ENCODE measurements at places on chromosomes 1 and 21. TPM values are rescaled to one million over a fixed set of nuclear protein-coding genes. Genes with fewer than 3 reads are reported as not detected.

- no peak for DNase-seq
Observed at GRCh38 chr1:97832481-97832880, 88.4 kb downstream of the DPYD start.

GRCh38 chr1:109488201-109488600, 4.5 kb downstream of the ATXN7L2 start:
- DNase-seq = no peak

- DNase-seq = no peak
Observed at GRCh38 chr1:207112616-207113296, 8.7 kb downstream of the C4BPA start.

BGLAP gene
- 0.93 TPM for total RNA-seq

LDLRAD2 gene
- total RNA-seq = 0.09 TPM

GRCh38 chr1:108817016-108817415, 39.9 kb downstream of the AKNAD1 start:
- peak; percentile 7 for DNase-seq

GRCh38 chr1:109803901-109804331, 40.2 kb upstream of the EPS8L3 start:
- DNase-seq = peak; percentile 11

PGM1 gene
- 55.6 TPM for total RNA-seq

DNA sequence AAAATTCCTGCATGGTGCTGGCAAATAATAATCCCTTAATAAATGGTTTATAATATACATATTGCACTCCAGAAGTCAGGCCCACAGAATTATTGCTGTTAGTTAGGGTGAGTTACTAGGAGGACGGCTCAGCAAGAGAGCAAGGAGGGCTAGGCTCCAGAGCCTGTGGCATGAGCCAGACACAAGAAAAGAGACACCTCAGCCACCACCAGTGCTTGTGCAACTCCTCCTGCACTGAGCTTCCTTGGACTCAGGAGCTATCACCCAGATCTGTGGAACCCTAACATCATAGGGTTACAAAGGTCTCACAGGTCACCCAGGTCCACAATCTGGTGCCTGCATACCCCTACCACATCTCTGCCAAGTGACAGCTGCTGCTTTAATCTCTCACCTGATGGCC, 12.8 kb upstream of the LRRC8D start:
- no peak for DNase-seq

DNA sequence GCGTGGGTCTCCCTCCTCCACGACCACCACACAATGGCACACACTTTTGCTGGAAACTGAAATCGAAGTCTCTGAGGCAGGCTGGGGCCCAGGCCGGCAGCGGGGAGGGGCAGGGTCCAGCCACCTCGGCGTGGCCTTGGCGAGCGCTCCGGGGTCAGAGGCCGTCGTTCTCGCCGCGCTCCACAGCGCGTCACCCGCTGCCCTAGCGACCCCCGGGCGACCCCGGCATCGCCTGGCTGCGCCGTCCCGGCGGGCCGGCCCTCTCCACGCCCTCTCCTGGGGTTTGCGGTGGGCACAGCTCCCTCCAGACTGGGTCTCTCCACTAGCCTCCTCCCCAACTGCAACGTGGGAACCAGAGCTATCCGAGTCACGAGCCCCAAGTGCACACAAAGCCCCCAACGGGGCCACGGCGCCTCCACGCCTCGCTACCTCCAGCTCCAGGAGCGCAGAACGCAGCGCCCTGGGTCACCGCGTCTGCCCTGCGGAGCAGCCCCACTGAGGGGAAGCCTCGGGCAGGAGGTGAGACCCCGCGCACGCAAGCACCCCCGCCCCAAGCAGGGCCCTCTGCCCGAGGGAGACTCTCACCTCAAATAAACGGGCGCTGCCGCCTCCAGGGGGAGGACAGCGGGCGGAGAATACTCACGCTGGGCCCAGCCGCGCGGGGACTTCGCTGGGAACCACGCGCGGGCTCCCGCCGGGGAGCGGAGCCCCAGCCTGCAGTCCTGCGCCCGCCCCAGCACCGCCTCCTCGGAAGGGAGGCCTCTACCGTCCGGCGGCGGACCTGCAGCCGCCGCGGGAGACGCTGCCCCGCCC, 134.0 kb upstream of the BARHL2 start:
- DNase-seq = peak; percentile 77

WDR64 gene
- total RNA-seq = not detected

- DNase-seq = no peak
Observed at GRCh38 chr1:214494706-214495105, 56.7 kb downstream of the PTPN14 start.

DNA sequence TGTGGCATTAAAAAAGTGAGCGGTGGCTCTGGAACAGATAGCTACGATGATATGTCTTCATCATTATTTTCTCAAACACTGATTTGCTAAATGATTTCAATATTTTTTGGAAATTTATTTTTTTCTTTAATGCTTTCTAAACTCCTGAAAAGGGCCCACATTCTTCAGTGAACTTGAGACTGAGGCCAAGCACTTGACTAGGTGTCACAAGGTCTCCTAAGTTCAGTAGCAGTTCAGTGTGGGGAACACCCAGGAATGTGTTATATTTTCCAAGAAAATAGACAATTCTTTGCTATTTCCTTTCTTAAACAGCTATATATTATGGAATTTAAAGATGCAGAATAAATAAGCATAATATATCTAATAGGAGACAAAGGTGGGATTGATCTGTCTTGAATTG, 850.9 kb downstream of the USP25 start:
- no peak for DNase-seq

- no peak for DNase-seq
Observed at GRCh38 chr1:118905196-118905595, 82.9 kb downstream of the TBX15 start.

GRCh38 chr1:93989601-93990000, 80.4 kb upstream of the GCLM start:
- no peak for DNase-seq

DNA sequence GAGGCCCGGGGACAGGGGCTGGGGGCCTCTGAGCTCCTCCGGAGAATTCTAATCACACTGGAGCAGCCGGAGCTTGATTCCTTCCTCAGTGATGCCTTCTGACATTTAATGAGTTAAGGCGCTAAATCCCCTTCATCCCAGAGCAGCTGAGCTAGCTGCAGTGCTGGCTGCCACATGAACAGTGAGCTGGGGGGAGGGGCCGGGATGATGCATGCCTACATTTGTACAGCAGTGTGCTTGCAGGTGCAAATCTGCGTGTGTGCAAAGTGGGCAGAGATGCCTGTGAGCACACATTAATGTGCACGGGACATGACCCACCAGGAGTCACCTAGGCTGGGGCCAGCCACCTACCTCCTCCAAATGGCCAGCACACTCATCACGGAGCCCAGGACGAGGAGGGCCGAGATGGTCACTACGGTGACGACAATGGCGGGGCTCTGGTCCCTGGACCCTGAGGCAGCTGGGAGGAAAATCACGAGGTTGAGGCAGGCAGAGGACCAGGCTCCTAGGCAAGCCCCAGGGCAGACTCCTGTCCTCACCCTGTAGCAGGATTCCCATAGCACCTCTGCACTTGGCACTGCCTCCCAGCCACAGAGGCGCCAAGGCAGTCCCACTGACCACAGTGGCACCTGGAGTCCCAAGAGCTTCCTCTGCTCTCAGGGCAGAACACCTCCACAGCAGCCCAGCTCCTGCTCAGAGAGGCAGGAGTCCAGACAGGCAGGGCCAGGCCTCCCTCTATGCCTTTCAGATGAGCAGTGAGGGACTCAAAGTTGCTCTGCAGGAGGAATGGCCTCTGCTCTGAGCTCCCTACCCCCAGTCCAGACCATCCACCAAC, 34.7 kb downstream of the CDCA8 start:
- no peak for DNase-seq

GRCh38 chr1:112344754-112345423, 51.1 kb upstream of the CTTNBP2NL start:
- no peak for DNase-seq

DNA sequence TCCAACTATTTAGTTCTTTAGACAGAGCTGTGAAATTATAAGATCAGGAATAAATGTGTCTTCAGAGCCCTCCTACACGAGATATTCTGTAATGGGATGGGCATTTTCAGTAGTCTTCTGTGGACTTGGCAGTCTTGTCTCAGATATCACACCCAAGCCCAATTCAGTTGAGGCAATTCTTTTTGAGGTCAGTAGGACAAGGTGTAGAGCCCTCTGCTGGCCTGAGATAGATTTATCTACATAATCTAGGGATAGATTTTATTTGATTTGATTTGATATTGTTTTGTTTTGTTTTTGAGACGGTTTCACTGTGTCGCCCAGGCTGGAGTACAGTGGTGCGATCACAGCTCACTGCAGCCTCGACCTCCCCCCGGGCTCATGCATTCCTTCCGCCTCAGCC, 77.5 kb downstream of the FMN2 start:
- no peak for DNase-seq

OR2L8 gene
- total RNA-seq = not detected

- DNase-seq = no peak
Observed at GRCh38 chr1:57024855-57025254, 59.0 kb upstream of the C8B start.

DNA sequence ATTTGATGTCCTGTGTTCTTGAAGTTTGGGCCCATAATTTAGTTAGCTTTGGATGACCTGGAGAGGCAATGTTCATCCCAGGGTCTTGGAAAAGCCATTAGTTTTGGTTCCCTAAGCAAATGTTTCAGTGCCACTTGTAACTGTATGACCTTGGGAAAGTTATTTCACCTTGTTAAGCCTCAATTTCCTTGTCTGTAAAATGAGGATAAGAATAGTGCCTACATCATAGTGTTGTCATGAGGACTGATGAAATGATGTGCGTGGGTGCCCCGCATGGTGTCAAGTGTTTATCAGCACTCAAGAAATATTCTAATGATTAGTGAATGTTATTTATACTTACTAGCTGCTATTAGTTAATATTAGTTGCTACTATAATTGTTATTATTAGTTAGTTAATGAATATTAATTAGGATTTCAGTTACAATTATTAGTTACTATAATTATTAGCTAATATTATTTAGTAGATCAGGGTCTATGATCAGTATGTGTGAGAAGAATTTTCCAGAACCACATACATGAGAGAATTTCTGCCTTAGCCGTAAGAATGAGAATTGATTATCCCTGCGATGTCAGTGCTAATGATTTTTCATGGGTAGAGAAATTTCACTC, 1.9 kb downstream of the SH3BGR start:
- no peak for DNase-seq

CELSR2 gene
- 8.5 TPM for total RNA-seq

DNA sequence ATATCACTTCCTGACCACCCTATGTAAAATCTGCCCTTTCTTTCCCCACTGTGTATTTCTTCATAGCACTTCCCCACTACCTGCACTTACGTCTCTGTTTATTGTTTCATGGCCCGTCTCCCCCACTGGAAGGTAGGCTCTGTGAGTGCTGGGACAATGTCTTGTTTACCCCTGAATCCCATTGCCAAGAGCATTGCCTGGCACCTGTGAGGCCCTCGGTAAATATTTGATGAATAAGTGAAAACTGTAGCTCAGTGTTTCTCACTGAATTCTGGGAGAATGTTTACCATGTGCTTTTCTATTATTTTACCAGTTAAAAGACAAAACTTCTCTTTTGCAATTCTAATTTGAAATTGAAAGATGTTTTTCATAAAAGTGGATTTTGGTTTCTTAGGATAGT, 11.8 kb downstream of the NFASC start:
- DNase-seq = no peak

SLFNL1 gene
- 0.37 TPM for total RNA-seq

Data from pancreas (tissue), 10 donors.